Glomerular endothelial cell (primary cell): ENCODE measurements at places on chromosomes 5 and 9. TPM values are rescaled to one million over a fixed set of nuclear protein-coding genes. Genes with fewer than 3 reads are reported as not detected.

Gene NPR2
- 15.9 and 16.6 TPM in 2 replicates for total RNA-seq

Gene NLN
- 18.0 and 26.9 TPM in 2 replicates for total RNA-seq

Gene PTGS1
- 1.1 and 4.2 TPM in 2 replicates for total RNA-seq

Gene AGXT2
- not detected in 2 replicates for total RNA-seq

Gene SHISAL2B
- not detected in 2 replicates for total RNA-seq

Gene FCHSD1
- 29.3 and 31.8 TPM in 2 replicates for total RNA-seq

Gene OBP2B
- not detected in 2 replicates for total RNA-seq

- no peak for DNase-seq
These were observed 84.3 kb downstream of the SH3TC2 start for GRCh38 chr5:148978370-148979082.

DNA sequence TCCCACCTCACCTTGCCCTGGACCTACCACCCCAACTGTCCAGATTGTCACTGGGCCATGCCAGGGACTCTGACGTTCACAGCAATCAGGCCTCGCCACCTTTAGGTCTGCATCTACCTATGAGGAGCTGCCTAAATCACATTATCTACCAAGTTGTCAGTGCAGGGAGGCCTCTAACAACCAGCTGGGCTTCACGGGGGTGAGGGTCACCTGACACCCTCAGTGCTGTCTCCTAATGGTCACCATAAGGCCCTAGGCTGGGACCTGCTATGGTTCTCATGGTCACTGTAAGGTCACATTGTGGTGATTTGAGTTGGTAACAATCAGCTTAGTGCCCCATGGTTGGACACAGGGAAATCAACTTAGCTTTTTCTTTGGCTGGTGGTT, 119.2 kb upstream of the CXCL14 start:
- DNase-seq: no peak

- no peak for DNase-seq
These were observed 117.6 kb downstream of the PCSK1 start for GRCh38 chr5:96315431-96315830.

- DNase-seq: no peak
These were observed 562.6 kb downstream of the CAAP1 start for GRCh38 chr9:26329974-26330373.

- no peak for DNase-seq
These were observed 134.0 kb downstream of the SNX18 start for GRCh38 chr5:54651482-54652076.

DNA sequence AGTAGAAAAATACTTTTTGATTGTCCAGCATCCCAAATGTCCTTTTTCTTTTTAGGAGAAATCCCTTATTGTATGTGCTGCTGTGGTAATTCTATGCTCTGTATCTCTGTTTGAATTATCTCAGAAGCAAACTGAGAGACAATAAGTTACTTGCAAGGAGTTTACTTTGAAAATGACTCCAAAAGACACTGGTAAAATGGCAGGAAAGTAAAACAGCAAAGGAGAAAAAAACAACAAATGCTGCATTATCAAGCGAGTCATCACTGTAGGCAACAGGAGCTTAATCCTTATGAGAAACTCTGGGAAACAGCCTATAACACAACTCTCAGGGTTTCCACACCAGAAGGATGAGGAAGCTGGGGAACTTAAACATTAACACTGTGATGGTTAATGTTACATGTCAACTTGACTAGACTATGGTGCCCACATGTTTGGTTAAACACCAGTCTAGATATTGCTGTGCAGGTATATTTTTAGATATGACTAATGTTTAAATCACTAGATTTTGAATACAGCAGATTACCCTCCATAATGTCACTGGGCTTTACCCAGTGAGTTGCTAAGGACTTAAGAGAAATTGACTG, 92.6 kb upstream of the GAS1 start:
- no peak for DNase-seq

DNA sequence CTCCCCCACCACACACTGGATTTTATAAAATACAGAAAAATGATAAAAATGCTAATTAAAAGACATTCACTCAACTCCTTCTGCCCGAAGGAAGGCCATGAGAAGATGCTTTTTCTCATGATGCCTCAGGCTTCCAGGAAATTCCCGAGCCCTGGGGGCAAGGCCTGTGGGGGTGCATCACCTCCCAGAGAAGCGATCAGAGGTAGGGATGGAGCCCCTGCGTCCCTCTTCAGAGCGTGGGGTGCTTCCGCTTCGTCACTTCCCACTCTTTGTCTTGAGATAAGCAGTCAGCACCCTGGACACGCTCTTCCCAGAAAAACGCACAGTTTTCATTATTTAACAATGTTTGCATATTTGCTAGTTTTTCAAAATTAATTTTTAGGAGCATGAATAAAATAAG, 33.3 kb upstream of the SH3PXD2B start:
- no peak for DNase-seq

DNA sequence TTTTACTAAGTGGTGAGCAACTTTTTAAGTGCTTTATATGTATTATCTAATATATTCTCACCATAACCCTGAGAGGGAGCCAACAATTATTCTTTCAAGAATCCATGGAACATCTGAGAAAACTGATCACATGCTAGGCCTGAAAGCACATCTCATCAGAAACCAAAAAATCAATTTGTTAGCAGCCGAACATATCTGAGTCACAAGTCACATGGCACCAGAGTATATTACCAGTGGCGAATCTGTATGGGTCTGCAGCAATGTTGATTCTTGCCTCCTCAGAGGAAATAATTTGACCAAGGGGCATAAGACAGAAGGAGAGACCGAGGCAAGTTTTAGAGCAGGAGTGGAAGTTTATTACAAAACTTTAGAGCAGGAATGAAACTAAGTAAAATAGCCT, 25.3 kb upstream of the SIL1 start:
- no peak for DNase-seq

GRCh38 chr9:123417289-123418051, 61.5 kb downstream of the CRB2 start:
- no peak for DNase-seq

- no peak for DNase-seq
These were observed 351.9 kb downstream of the NFIB start for GRCh38 chr9:13962006-13962405.

DNA sequence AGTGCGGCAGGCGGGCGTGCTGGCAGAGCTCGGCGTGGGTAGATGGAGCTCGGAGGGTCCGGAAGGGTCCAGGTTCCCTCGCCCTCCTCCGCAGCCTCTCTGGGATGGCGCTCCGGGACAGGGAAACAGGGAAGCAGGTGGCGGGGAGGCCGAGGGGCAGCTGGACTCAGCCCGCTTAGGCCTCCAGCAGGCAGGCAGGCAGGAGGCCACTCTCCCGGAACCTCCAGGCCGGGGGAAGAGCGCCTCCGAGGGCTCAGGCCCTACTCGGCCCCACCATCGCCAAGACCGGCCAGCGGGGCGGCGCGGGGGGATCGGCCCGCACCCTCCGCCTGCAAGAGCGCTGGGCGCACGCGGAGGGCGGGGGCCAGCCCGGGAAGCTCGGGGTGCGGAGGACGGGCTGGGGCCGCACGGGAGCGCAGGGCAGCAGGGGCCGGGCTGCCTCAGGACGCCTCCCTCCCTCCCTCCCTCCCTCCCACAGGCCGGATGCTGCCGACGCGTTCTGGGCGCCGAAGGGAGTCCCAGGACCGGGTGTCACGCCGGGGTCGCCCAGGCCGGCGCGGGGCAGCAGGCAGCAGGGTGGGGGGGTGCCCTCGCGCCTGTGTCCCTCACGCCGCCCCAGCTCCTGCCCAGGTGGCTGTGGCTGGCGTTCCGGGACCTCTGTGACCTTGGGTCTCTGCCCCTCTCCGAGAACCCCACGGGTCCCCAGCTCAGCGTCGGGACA, 977 bp downstream of the MGAT4B start:
- no peak for DNase-seq

- DNase-seq: no peak
These were observed 1.0 kb downstream of the TLE4 start for GRCh38 chr9:79572608-79573411.

- no peak for DNase-seq
These were observed 16.5 kb downstream of the UGCG start for GRCh38 chr9:111913159-111913558.

- no peak for DNase-seq
These were observed 538.6 kb upstream of the CYLC2 start for GRCh38 chr9:102456562-102456961.

DNA sequence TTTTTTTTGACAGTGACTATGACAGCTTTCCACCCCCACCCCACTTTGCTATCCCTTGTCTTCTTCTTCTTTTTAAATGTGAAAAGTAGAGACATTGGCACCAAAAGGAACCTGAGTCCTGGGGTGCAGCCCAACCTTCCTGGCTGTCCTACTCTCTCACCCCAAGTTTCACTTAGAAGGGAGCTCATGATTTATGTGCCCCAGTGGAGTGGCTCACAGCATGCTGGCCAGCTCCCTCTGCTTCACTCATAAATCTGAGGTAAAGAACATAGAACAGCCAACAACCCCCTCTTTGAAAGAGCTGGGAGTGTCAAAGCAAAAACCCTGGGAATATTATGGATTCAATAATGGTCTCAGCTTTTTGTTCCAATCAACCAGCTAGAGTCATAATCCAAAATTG, 196.3 kb upstream of the DAPK1 start:
- no peak for DNase-seq

GRCh38 chr5:148125641-148126040, 42.7 kb upstream of the SPINK14 start:
- no peak for DNase-seq
